T-helper 17 cell (primary cell): ENCODE measurements at places on chromosomes 1 and 21. TPM values are rescaled to one million over a fixed set of nuclear protein-coding genes. Genes with fewer than 3 reads are reported as not detected.
A peak's percentile ranks its signal among the peaks of the same experiment; 100 is the strongest.

DNA sequence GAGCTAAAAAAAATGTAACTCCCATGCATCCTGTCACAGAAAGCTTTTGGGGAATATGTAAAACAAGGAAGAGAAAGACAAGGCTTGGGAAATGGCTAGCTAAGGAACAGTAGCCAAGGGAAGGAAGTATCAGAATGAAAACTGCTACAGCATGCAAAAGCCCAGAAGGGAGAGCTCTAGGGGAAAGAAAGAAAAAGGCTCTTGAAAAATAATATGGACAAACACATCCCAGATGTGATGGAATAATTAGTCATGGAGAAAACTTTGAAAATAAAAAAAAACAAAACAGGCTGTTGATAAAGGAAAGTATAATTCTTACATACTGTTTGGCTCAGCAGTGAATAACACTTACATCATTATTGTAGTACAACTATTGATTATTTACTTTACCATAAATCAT is 47.9 kb upstream of the VCAM1 start:
- H3K36me3 ChIP-seq = peaks cover 5% of the 10 kb centered on the region
- no peak overlapping the region for H3K27ac ChIP-seq
- no peak for DNase-seq

GRCh38 chr1:20483833-20484518 is 2.0 kb downstream of the CAMK2N1 start:
- DNase-seq = no peak
- H3K4me3 ChIP-seq = peak overlapping the region; percentile 92
- peaks cover 72% of the 10 kb centered on the region for H3K27me3 ChIP-seq
- peaks cover 5% of the 10 kb centered on the region for H3K36me3 ChIP-seq
- H3K4me1 ChIP-seq = peaks cover 21% of the 10 kb centered on the region

DNA sequence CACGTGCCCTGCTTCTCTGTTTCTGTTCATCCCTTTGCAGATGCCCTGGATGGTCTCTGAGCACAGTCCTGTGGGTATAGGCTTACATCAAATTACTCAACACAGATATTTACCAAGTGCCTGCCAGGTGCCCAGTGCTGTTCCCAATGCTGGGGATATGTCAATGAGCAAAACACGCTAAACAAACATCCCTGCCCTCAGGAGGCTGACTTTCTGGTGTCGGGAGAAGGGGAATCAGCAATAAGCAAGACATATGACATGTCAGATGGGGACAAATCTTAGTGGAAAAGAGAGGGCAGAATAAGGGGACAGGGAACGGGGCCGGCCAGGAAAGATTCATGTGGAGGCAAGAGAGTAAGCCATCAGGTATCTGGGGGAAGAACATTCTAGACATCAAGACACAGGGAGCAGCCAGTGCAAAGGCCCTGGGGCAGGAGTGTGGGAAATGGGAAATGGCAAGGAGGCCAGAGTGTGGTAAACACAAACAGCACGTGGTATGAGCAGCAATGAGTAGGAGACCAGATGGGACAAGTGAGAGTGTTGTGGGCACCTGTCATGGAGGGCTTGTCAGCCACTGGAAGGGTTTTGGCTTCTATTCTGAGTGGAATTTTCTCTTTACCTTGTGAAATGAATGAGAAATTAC is 160.2 kb upstream of the KAZN start:
- H3K4me1 ChIP-seq = no peaks in the 10 kb centered on the region
- peaks cover 2% of the 10 kb centered on the region for H3K27me3 ChIP-seq
- DNase-seq = no peak

Gene IRF6
- total RNA-seq = 0.20 TPM

Gene UMODL1
- total RNA-seq = 0.23 TPM
